ENCODE measurements at places on chromosomes 13 and 19.

DNA sequence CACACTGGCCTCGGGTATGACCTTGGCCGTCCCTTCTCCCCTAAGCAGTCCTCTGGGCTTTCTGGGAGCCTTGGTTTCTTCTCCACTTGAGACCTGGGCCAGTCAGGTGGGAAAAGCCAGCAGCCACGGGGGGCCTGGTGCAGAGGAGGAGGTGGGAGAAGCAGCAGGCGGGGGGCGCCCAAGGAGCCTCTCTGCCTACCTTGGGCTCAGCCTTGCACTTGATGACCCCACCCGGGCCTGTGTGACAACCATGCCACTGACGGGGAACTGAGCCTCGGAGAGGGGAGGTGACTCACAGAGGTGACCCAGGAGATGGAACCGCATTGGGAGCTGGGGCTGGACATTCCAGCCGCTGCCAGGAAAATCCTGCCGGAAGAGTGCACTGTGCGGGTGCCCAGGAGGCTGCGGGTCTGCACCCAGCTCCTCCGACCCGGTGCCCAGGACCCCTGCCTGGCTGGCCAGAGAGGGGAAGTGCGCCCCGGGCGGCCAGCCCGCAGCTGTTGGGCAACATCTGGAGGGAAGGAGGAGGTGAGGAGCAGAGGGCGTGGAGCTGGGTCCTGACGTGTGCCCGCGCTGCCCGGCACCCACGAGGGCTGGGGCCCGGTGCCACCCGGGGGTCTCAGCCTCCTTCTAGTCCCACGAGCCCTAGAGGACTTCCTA lies 23.4 kb upstream of the SLC7A10 start:
- no peak for DNase-seq

- DNase-seq, result no peak
These were observed 527.5 kb downstream of the DCT start for GRCh38 chr13:93951951-93952350.

DNA sequence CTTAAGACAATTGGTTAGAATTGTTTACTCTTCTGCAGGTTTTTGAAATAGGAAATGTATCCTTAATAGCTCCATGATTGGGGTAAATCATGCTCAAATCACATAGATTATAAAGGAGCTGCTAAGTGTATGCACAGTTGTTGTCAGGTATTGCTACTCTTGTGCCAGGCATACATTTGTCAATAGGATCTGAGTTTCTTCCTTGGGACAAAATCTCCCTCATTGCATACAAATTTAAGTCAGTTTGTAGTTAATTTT lies 109.3 kb upstream of the MLNR start:
- no peak for DNase-seq

DNA sequence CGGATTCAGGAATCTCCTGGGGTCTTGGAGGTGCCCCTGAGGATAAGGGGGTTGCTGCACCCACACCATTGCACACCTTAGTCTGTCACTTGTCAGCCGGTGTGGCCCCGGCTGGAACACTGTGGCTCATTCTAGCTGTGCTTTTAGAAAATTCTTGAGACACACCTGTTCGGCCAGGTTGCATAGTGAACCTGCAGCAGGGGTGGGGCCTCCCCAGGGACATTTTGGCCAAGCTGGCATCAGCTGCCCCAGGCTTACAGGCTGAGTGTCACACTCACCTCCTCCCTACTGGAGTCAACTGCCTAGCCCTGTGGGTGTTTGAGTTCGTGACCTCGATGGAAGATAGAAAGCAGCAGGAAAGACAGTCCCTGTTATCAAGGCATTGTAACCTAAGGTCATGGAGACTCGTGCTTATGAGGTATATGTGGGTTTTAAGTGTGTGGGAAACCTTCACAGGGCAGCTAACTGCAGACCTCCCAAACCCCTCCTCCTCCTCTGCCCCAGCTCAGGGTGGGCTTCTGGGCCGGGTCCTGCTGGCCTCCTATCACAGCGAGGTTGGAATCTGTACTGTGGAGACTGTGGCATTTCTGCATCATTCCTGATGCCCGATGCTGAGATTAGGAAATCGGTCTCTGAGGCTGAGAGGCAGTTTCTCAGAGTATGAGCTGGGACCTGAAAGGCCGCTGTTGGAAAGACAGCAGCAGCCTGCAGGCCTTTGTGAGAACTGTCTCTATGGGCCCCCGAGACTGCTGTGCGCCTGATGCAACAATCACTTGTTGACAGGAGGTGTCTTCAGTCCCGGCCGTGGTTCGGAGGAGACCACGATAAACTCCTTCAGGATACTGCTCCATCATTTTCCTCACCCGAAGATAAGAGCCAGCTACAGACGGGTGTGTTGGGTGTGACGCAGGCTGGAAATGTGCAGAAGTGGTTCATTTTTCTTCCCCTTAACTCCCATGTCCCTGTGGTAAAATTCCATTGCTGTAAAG lies 72.2 kb downstream of the ATP11A start:
- no peak for DNase-seq

GRCh38 chr19:43564800-43565199 lies 10.5 kb downstream of the XRCC1 start:
- no peak for DNase-seq

DNA sequence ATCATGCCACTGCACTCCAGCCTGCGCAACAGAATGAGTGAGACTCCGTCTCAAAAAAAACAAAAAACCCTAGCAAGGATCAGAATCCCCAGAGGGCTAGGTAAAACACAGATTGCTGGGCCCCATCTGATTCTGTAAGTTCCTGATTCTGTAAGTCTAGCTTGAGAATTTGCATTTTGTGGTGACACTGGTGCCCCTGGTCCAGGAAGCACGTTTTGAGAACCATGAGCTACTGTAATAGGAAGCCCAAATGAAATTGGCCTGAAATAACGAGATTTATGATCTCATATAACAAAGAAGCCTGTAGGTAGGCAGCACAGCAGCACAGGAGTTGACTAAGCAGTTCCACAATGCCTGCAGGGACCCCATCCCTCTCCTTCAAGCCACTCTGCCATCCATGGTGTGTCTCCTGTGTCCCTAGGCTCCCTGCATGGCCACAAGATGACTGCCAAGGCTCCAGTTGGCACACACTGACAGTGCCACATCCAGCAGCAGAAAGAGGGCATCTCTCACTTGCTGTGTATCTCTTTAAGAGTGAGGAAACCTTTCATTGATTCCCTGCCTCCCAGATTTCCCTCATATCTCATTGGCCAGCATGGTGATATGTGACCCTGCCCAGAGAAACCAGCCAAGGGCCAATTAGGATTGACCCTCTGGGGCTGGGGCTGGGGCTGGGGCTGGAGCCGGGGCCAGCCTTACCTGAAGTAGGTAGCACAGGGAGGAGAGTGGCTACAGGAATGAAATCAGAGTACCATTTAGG lies 21.7 kb downstream of the SIPA1L3 start:
- no peak for DNase-seq

GRCh38 chr19:1472231-1473084 lies 6.6 kb downstream of the C19orf25 start:
- no peak for DNase-seq

DNA sequence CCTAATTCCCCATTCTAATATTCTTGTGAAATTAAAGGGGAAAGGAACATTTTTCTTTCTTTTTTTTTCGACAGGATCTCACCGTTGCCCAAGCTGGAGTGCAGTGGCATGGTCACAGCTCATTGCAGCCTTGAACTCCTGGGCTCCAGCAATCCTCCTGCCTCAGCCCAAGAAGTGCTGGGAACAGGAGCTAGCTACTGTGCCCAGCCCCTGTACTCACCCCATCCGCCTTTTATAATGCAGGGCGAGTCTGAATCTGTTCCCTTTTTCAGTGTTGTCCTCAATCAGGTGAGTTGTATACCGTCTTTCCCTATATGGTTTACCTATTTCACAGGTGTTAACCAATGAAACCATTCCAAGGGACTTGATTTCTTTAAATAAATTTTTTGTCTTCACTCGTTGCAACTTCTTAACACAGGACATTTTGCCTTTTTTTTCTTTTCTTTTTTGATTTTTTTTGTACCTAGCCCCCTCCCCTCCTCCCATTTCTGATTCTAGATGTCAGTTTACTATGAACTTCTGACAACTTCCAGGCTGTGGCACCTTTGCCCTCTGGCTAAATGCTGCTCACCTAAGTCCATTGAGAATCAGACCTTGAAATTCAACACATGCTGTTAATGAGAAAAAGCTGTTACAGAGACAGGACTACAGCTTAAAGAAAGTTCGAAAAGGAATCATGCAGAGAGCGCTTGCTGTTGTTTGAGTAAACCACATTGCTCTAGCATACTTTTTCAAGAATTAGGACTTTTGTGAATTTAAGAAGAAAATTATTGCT lies 562.1 kb upstream of the KLF12 start:
- no peak for DNase-seq

DNA sequence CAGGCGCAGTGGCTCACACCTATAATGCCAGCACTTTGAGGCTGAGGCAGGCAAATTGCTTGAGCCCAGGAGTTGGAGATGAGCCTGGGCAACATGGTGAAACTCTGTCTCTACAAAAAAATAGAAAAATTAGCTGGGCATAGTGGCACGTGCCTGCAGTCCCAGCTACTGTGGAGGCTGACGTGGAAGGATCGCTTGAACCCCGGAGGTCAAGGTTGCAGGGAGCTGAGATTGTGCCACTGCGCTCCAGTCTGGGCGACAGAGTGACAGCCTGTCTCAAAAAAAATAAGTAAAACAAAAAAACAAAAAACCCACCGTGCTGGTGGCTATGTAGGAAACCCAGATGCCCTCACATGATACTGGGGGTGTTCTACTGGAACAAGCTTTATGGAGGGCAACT lies 16.4 kb downstream of the PHLDB3 start:
- no peak for DNase-seq

GRCh38 chr13:92074658-92075057 lies 676.2 kb downstream of the GPC5 start:
- no peak for DNase-seq

GRCh38 chr19:35712567-35713505 lies 5.0 kb upstream of the KMT2B start:
- no peak for DNase-seq

DNA sequence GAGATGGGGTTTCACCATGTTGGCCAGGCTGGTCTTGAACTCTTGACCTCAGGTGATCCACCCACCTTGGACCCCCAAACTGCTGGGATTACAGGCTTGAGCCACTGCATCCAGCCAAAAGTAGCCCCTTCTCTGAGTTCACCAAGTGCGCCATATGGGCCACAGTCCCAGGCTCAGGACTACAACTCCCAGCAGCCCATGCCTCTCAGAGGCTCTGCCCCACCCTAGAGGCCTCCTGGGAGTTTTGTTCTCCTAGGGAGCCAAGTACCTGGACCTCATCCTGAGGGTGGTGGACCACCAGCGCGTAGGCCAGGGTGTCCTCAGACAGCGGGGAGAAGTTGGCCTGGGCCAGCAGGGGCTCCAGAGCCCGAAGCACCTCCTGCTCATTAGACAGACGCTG lies 18.8 kb downstream of the TMEM143 start:
- DNase-seq, result no peak

GRCh38 chr19:54873990-54874389 lies at the start of gene FCAR:
FCAR (plus strand) TSS chr19:54874235; CDS start chr19:54874290, 55 bp downstream.
- DNase-seq, result no peak

DNA sequence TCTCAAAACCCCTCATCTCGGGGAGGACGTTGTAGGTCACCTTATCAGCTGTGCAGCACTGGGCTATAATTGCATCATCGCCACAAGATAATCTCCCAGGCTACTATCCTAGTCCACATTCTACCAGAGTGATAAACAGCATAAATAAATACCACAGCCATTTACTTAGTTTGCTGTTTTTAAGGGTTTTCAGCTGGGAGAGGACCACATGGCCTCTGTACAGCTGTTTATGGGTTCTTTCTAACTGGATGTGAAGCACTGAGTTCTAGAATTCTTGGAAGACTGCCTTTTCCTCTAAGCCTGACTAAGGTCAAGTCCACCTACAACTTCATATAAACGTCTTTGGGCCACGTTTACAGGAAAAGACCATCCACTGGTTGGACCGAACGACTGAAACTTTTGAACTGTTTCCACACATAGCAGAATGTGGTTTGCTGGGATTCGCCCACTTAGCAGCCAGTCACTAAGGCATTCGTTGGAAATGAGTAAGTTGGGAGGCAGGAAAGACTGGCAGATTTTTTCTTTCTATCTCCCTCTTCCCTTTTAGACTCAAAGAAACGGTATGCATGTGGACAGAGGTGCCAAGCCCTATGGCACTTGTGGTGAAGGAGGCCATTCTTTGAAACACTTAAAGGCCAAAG lies 752.5 kb upstream of the SGCG start:
- DNase-seq, result no peak

DNA sequence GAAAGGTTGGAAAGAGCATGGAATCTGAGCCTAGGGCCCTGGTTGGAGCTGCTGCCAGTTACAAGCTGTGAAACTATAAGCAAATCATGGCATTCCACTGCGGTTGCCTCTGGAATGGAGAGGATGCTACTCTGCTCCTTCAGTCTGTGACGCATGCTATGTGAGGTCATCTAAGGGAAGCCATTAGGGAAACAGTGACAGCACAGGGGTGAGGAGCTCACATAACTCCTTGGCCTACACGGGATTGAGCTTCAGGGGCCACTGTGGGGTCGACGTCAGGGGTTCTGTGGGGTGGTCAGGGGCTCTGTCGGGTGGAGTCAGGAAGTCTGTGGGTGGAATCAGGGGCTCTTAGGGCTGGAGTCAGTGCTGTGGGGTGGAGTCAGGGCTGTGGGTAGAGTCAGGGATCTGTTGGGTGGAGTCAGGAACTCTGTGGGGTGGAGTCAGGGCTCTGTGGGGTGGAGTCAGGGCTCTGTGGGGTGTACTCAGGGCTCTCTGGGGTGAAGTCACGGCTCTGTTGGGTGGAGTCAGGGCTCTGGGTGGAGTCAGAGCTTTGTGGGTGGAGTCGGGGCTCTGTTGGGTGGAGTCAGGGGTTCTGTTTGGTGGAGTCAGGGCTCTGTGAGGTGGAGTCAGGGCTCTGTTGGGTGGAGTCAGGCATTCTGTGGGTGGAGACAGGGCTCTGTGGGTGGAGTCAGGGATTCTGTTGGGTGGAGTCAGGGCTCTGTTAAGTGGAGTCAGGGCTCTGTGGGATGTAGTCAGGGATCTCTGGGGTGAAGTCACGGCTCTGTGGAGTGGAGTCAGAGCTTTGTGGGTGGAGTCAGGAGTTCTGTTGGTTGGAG lies 35.8 kb upstream of the MEDAG start:
- DNase-seq, result no peak

GRCh38 chr19:10344780-10345179 lies 5.4 kb upstream of the ICAM3 start:
- no peak for DNase-seq

Measured in stimulated activated CD8-positive, alpha-beta memory T cell treated with anti-CD3 and anti-CD28 coated beads, Interleukin-4, amount 100 ng/mL, for 4 hours (primary cell).